NCI-H526 (cell line): ENCODE measurements at places on chromosomes 5 and 9.

DNA sequence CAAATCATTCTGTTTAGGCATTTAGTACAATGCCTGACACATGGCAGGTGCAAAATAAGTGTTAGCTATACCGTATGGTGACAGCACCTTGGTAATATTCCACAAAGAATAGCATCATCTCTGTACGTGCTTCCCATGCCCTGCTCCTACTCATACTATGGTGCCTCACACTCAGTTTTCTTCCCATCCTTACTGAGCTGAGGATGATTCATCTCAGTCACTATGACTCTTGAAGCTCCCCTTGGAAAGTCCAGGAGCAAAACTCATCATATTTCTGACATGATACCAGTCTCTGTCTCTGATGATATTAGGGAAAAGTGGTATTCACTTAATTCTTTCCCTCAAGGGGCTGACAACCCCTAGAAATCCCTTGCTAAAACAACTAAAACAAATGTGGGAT lies 423.3 kb downstream of the EFNA5 start:
- no peak for DNase-seq

- DNase-seq = no peak
Observed at GRCh38 chr9:133772581-133772980, 34.4 kb upstream of the SARDH start.

DNA sequence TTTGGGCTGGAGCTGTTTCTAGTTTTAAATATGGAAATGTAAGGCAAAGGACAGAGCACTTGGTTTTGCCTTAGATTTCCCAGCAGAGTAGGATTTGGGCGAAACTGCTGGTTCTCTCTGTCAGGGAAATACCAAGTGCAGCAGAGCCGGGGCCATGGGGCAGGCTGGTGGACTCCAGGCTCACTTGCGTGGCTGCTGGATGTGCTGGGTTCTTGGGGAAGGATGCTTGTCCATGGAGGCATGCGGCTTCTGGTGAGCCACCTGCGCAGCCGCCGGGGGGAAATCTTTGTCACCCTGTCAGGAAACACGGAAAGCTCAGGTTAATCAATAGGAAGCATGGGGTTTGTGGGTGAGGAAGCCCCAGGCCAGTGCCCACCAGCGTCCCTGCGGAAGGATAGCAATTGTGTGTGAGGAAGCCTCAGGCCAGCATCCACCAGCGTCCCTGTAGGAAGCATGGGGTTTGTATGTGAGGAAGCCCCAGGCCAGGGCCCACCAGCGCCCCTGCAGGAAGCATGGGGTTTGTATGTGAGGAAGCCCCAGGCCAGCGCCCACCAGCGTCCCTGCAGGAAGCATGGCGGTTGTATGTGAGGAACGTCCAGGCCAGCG lies 80.1 kb downstream of the DAP start:
- DNase-seq = no peak

DNA sequence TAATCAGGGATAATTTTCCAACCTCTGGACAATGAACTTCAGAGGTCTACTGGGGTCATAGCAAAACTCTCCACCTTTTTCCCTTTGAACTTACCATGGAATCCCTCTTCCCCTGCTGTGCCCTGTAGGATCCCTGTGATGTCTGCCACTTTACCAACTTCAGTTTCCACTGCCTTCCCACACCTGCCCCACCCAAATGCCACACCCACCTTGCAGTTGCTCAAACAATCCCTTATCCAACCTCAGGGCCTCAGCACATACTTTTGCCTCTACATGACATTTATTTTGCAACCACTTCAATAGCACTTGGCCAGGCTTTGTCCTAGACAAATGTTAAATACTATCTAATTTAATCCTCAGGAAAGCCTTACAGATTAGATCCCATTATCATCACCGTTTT lies 463.7 kb upstream of the WWC1 start:
- no peak for DNase-seq

GRCh38 chr5:983238-983524 lies 25.4 kb upstream of the NKD2 start:
- no peak for DNase-seq

DNA sequence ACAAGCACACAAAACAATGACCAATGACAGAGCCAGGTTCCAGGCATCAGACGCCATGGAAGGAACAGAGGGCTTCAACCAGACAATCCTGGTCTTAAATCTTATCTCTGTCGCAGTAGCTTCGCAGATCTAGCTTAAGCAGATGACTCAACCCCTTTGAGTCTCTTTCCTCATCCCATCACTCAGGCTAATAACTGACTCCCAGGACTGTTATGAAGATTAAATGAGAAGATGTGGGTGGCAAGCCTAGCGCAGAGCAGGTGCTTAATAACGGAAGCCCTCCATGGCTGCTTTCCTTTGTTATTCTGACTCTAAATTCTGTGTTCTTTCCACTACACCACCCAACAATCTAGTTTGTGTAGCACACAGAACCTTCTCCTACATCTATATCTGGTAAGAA lies 110.9 kb downstream of the SLC24A2 start:
- DNase-seq = no peak

DNA sequence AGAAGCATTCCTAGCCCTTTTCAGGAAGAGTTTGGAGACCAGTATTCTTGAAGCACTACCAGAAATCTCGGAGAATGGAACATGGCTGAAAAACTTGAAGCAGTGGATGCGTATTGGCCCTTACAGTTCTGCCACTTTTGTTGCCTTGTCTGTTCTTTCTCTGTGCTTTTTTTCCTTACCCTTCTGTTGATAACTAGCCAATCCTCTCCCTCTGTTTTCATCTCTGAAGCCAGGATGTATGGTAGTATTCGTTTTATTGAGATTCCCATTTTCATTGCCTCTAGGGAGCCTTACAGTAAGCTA lies 564 bp upstream of the CCNH start:
- no peak for DNase-seq

- no peak for DNase-seq
Observed at GRCh38 chr9:135809166-135809565, 98.2 kb downstream of the CAMSAP1 start.

GRCh38 chr9:72597601-72598000 lies 76.2 kb downstream of the TMC1 start:
- DNase-seq = no peak

DNA sequence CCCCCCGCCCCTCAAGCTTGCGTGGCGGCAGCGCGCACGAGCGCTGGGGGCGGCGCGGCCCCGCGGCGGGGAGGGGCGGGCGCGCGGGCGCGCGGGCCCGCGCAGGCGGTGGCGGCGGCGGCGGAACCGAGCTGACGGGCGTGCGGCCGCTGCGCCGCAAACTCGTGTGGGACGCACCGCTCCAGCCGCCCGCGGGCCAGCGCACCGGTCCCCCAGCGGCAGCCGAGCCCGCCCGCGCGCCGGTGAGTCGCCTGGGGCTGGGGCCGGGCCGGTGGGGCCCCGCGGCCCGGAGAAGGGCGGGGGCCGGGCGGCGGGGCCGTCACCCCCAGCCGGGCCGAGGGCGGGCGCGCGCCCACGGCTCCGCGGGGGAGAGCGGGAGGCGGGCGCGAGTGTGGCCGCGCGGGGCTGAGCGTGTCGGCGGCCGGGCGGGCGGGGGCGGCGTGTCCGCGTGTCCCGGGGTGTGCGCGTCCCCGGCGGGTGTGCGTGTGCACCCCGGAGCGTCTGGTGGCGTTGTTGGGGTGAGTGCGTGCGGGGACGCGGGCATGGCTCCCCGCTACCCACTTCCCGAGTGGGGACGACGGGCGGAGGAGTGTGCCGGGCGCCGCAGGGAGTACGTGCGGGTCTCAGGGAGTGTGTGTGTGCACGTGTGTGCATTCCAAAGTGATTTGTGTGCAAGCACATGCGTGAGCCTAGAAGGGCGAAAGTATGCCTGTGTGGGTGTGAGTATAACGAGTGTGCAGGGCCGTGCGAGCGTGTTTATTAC lies at the start of gene NEK6:
Gene NEK6 (plus strand): TSS at position 106 of the 763 bp plus-strand sequence. CDS start 44,016 bp downstream, outside the sequence.
- DNase-seq = peak; percentile 47

DNA sequence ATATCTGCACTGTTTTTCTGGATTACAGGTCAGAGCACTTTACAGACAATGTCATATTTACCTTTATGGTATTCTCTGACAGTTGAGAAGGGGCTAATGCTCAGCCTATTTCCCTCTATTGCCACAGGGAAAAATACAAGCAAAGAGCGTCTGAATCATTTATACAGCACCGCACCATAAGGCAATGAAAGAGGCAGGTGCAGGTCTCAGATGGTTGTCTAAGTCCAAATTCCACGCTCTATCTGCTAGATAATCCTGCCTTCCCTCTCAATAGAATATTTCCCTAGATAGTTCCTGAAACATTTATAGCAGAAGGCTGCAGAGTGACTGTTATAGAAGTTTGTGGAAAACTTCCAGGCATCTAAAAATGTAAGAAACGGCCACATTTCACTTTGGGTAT lies 446.1 kb upstream of the CDH6 start:
- no peak for DNase-seq

DNA sequence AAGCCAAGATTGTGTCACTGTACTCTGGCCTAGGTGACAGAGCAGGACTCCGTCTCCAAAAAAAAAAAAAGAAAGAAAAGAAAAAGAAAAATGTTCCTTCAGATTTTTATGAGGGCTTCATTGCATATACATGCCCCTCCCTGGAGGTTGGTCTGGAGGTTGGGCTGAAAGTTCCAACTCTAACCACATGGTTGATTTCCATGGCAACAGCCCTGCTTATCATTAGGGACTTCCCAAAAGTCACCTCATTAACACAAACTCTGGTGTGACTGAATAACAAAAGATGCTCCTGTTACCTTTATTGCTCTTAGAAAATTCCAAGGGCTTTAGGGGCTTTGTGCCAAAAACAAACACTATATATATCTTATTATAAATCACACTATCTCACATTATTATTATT lies 113.8 kb downstream of the TMC1 start:
- DNase-seq = no peak

DNA sequence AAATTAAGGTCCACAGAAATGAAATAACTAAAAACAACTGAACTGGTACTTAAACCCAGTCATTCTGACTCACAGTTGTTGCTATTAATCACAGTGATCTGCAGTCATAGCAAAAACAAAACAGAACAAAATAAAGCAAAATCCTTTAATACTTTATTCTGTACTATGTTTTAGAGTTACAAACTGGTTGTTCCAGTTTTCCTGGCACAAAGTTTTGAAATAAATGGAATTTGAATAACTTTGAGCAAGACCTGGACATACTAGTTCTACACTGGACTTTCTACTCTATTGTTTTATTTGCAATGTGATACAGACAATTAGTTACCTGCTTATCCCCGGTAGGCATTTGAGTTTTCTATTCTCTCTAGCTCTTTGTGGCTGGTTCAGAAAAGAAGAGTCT lies 147.9 kb downstream of the DMRT2 start:
- no peak for DNase-seq

- peak; percentile 80 for DNase-seq
Observed at GRCh38 chr9:15231788-15232635, 75.0 kb downstream of the TTC39B start.

- no peak for DNase-seq
Observed at GRCh38 chr9:93161786-93162562, 22.0 kb upstream of the WNK2 start.

DNA sequence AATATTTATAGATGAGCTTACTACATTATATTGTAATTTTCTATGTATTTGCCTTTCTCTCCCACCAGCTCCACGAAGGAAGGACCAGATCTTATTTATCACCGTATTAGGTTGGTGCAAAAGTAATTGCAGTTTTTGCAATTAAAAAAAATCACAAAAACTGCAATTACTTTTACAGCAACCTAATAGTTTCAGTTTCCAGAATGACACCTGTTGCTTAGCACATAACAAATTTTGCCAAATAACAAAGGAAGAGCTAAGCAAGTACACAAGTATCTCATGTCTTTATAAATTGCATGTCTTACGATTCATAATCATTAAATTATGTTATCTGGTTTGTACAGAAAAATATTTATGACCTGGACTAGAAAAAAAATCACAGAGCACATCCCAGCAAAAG lies 45.9 kb downstream of the AGXT2 start:
- DNase-seq = no peak

DNA sequence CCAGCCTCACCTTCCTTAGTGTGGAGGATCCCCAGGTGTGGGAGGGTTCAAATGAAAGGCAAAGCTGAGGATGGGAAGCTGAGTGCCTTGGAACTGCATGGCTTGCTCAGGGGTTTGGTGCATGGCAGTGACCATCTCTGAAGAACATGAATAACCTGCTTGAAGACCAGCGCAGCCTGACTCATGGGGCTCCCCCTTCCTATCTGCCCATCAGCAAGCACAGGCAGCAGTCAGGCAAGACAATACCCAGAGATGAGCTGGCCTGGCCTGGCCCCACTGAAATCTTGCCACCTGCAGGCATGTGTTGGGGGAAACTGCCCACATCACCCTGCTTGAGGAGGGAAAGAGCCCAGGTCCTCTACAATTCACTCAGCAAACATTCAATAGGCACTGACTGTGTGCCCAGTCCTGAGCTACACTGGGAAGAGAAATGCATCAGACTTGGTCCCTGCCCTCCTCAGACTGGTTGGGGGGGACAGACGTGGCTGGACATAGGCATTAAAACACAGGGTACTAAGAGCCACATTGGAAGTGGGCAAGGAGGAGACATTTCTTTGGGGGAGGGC lies 105.0 kb upstream of the ALDH1B1 start:
- no peak for DNase-seq

DNA sequence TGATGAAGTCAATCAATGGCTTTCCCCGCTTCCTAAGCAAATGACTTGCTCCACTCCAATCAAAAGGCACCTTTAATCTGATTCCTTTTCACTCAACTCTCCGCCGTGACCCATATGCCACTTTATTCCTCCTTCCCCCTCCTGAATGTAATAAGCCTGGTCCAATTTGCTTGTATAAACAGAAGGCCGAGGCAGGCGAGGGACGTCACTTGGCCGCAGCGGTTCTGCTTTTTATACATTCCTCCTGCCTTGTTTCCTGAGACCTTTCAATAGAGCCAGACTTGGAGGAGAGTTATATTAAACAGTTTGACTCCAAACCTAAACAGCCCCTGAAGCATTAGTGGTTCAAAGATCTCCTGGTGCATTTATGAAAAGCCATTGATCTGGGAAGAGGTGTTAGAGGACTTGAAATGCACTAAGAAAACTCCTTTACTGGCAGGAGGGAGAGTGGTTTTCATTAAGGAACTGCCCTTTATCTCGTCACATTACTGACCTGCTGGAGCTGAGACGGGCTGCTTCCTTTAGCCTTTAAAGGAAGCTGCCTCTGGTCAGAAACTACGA lies 273.4 kb downstream of the SLIT3 start:
- peak; percentile 92 for DNase-seq

DNA sequence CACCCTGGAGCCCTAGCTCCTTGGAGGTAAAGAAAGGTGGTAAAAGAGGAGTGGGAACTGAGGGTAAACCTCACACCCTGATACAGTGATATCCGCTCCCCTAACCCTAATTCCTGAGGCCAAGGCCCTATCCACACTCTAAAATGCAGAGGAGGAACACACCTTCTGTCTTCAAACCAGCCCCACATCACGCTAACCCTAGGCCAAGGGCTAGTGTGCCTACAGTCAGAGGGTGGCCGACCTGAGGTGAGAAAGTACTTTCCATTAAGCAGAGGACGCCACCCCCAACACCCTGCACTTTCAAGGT lies 590 bp downstream of the HDAC3 start:
- DNase-seq = no peak
